ENCODE measurements at places on chromosomes 2 and 18.

DNA sequence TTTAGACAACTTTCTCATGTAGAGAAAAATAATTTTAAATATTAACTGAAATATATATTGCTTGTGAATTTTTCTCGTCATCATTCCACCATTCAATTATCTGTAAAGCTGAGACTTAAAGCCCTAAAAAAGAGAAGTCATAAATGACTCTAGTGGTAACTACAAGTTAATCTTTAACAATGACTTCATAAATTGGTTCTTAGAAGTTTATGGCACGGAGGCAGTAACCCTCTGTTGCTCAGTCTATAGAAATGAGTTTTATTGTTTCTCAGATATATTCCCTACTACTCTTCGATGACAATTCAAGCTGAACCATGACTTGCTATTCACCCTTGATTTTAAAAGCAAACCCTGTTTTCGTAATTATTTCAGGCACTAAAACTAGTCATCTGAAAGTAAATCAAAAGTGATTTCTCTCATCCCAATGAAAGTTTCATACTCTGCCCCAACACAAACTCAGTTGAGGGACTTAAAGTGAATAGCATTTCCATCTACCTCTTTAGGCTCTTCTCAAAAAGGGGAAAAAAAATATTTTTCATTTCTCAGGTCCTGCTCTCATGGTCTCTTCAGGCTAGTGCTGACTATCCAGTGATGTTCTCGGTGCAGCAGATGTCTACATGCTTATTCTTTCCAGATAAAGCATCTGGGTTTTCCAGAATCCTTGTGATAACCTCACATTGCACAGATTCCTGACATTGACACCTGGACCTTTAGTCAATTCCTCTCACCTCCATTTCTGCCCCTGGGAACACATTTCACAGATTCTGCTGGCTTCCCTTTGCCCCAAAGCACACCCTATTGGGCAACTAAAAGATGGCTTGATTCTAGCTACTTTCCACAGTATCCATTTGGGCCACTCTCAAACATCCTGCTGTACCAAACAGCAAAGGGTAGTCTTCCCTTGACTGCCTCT, 207.8 kb upstream of the LRATD1 start:
- no peak for DNase-seq

- peak; percentile 14 for DNase-seq
Measured at GRCh38 chr18:45920367-45920766, 46.8 kb downstream of the EPG5 start.

DNA sequence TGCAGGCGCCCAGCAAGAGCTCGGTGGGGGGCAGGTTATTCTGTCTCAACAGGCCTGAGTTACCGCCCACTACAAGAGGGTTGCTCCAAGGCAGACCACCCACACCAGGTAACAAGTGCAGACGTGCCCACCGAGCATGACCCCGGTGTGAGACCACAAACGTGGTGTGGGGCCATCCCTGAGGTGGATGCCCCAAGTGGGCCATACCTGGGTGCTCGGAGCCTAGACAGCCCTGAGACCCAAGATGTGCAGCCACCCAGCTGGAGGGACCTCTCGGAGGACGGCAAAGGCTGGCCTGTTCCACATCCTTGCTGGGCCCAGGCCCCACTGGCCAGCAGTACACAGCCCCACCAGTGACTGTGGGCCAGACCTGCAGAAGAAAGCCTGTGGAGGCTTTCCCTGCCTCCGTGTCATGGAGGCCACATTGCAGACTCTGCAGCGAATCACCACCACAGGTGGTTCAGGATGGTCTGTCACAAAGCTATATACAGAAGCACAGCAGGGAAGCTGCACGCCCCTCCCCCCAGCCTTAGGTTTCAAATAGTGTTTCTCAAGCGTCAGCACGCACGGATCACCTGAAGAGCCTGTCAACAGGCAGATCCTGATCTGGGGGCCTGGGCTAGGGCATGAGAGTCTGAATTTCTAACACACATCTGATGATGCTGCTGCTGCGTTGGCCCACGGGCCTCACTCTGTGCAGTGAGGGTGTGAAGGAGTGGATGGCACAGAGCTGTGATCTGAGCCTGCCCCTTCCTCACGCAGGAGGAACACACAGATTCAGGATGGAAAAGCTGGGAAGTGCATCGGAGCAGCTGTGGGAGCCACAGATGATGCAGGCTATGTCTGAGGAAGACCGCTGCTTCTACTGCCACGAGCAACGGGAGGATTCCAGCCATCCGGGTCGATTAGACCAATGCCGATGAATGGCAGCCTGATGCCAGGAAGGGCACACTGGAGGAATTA, 96.8 kb downstream of the UXS1 start:
- no peak for DNase-seq

DNA sequence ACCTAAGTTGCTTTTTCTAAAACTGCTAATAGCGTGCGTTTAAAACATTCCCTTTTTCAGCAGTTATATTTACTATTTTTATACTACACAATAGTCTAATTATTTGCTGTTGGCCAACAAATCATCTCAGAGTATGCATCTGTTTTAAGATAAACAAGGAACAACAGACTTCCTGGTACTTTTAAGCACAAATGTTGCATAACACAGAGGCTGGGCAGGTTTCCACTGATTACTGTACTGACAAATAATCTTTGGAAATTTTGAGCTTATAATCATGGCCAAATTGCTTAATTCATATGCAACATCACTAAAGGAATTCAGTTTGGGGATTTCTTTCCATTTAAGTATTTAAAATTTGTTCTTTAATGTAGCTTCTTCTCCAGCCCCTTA, 737.4 kb upstream of the SALL3 start:
- no peak for DNase-seq

GRCh38 chr2:219596954-219597551, 604 bp upstream of the STK11IP start:
- DNase-seq = no peak

GRCh38 chr2:145724311-145724898, 1204.5 kb upstream of the ZEB2 start:
- peak; percentile 22 for DNase-seq

DNA sequence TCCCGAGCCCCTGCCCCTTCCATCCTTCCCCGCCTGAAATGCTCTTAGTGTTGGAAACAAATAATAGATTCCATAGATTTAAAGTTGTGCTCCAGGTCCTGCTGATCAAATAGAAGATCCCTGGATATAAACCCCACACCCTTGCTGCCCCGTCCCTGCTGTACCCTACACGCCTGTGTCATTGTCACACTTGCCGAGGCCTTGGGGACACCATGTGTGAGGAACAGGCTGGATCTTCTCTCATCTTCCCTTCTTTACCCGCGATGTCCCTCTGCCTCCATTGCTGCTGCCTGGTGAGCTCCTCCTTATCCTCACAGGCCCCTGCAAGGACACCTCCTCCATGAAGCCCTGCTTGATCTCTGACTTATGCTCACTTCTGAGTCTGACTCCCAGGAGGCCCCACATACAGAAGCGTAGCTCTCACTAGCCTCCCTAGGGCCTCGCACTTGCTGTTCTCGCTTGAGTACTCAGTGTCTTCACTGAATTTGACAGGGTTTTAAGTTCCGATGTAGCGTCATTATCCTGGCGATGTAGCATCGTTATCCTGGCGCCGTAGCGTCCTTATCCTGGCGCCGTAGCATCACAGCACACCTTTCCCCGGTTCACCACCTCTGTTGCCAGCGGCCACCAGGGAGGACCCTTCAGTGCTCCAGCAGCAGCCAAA, 221.9 kb downstream of the NDUFA10 start:
- no peak for DNase-seq

DNA sequence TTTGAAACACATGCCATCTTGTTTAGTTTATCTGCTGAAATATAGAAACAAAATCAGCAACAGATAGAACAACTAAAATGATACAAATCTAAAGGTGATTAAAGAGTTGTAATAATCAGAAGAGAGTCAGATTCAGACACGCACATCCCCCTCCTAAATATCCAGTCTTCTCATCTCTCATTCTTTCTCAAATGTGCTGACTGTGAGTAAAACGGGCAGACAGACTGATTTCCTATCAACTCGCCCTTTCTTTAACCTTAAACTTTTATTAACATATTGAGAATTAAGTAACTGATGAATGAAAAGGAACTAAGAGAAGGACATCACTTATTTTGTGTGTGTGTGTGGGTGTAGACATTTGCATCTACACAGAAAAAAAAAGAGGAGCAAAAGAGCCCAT, 34.6 kb upstream of the SPP2 start:
- no peak for DNase-seq

DNA sequence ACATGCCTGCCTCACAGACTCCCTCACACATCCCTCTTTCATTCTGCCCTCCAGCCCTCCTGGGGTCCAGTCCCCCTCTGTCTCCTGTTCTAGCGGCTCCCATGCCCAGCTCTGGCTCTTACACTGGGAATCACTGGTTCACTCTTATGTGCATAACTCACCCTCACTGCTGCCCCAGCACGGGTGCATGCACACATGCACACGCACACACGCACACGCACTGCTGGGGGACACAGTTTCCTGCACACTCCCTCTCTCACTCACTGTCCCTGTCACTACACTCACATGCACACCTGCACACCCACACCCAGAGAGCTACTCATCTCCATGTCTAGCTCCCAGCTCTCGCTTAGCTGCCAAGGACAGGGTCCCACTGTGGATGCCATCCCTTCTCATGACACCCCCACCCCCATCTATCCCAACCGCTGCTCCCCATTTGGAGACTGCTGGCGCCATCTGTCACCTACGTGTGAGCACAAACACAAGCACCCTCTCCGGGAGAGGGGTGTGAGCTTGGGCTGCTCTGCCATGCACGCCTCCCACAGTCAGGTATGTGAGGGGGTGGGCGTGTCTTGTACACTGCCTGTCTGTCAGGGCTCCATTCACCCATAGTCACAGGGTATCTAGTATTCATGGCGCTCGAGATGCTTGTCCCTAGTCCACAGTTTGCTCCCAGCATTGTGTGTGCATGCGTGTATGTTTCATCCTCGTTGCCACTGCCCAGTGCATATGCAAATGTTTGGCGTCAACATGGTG, 1.8 kb downstream of the ASIC4 start:
- DNase-seq = no peak

- DNase-seq = peak; percentile 55
Measured at GRCh38 chr2:147989809-147990403, 30.6 kb downstream of the ORC4 start.

DNA sequence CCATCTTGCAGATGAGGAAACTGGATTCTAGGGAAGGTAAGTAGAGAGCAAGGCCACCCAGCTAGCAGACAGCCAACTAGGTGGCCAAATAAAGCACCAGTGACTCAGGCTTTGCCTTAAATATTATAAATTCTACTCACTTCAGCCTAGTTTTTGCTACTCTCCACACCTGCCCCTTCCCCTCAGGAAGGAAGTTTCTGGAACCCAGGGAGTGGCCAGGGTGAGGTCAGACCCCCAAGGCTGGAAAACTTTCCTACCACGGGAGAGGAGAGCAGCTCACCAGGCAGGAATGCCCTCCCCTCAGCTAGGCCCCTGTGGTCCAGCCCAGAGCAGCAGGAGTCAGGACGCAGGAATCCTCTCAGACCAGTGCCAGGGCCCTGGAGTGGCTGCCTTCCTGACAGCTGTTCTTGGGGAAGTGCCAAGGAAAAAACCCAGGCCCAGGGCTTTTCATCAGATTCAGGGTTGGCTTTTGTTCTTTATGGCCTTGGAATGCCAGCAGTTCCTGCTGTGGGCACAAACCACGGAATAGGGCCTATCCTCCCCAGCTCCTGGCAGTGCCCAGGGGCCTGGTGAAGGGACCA, 5.1 kb upstream of the PAX8 start:
- peak; percentile 97 for DNase-seq

GRCh38 chr18:47929681-47930198, 719 bp downstream of the SMAD2 start:
- DNase-seq = no peak

DNA sequence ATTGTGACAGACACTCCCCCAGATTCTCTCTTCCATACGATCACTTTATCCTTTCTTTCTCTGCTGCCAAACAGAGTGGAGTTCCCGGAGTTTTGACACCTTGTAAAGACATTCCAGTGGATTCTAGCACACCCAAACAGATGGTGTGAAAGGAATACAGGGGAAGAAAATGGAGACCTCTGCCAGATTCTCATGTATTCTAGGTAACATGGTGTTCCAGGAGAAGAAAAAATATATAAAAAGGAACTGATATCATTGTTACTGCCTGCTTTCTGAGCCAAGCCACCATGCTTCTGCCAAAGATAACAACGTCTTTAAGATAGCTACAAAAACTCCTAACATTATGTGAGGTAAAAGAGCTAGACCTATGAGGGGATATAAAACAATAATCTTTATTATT, 136.5 kb downstream of the TXNL1 start:
- peak; percentile 2 for DNase-seq

- peak; percentile 45 for DNase-seq
Measured at GRCh38 chr2:156589381-156590079, 153.4 kb downstream of the GPD2 start.

GRCh38 chr2:143736904-143737303, 607.7 kb downstream of the ARHGAP15 start:
- DNase-seq = no peak

GRCh38 chr2:138919120-138919747, 139.0 kb upstream of the NXPH2 start:
- DNase-seq = no peak

DNA sequence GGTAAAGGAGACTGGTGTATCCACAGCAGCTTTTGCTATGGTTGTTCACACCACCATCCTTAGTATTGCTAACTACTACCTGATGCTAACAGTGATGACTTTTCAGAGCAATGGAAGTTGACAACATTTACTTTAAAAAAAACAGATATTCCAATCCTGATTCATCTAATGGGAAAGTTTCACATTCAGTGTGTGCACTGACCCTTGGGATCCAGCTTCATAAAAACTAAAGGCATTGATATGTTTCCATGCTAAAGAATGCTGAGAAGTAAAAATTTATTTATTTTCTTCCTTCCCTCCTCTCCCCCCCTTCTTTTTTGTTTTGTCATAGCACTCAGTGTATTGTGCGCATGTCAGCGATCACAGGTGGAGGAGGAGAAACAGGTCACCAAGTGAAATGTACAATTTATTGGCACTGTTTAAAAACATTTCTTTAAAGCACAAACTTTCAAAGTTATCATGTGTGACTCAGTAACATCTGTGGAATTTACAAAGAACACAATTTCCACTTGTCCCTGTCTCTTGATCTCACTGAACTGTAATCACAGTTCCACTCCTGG, 229.9 kb downstream of the ALK start:
- DNase-seq = no peak

DNA sequence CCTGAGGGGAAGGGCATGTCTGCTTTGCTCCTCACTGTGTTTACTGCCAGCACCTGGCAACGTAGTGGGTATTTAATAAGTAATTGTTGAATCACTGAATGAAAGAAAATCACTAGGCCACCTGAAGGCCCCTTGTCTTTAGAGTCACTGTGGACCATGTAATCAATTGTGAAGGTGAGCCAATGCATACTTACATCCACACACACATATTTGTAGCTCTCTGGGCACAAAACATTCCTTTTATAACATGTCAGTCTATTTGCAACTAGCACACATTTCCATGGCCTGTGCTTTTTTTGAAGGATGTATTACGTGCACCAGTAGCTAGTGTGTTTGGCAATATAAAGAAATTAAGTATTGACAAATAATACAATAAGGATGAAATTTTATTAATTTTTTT, 11.2 kb downstream of the ATP8B1 start:
- no peak for DNase-seq

DNA sequence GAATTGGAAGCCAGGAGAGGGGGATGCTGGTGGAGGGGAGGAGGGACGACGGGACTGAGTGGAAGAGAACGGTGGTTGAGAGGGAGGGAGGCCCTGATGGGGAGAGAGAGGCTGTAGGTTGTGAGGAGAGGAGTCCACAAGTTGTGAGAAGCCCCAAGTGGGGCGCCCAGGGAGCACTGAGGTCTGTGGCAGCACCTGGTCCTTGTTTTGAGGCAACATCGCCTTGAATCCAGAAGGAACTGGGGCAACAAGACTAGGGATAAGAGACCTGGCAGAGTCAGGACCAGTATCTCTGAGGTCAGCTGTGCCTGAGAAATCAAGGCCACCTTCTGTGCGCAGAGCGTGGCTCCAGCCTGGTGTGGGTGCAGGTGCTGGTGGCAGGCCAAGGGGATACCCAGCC, 1.1 kb downstream of the PRR30 start:
- no peak for DNase-seq
